ENCODE measurements at places on chromosomes 12 and 14. TPM values are rescaled to one million over a fixed set of nuclear protein-coding genes. Genes with fewer than 3 reads are reported as not detected.
A peak's percentile ranks its signal among the peaks of the same experiment; 100 is the strongest.

GRCh38 chr14:86915406-86915805 lies 1077.6 kb downstream of the GALC start:
- H3K4me1 ChIP-seq: no peaks in the 10 kb centered on the region
- H3K27ac ChIP-seq: no peak overlapping the region
- H3K27me3 ChIP-seq: no peaks in the 10 kb centered on the region
- no peak overlapping the region for H3K4me3 ChIP-seq

The KRT75 gene
- total RNA-seq: not detected

The VRTN gene
- total RNA-seq: not detected

DNA sequence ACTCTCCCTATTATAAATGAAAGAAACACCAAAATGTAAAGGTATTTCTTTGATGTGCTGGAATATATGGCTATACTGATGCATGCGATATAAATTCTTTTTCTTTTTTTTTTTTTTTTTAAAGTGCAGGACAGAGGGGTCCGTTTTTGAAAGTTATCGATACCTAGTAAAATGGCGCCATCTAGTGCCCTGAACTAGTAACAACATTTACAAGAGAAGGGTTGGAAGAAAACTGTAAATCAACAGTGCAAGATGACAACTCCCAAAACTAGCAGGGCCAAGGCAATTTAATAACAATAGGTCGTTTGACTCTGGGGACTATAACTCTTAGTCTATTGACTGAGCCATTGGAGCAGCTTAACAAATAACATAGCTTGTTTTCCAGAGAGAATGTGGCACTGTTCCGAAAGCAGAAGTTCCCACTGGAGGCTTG lies 137.7 kb downstream of the SPTSSA start:
- no peak overlapping the region for H3K27ac ChIP-seq
- peaks cover 23% of the 10 kb centered on the region for H3K4me1 ChIP-seq
- no peak overlapping the region for H3K4me3 ChIP-seq
- no peaks in the 10 kb centered on the region for H3K36me3 ChIP-seq

DNA sequence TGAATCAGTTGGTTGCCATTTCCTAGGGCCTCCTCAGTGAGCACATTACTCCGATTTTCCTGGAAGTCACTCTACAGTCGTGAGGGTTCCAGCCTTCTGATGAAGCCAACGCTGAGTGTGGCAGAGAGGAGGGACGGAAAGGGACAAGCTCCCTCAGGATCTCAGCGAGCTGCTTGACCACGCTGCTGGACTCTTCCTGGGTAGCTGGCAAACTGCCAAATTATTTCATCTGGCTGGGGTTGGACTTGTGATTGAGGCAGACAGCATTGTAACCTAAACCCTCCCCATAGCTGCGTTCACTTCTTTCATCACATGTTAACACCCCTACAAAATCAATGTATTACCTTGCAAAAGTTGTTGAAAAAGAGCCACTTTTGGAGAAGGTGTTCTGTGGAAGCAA lies 69.6 kb upstream of the CHST11 start:
- H3K27me3 ChIP-seq: no peaks in the 10 kb centered on the region
- H3K36me3 ChIP-seq: no peaks in the 10 kb centered on the region
- peak; percentile 34 for DNase-seq
- no peak overlapping the region for H3K27ac ChIP-seq
- H3K4me1 ChIP-seq: peaks cover 7% of the 10 kb centered on the region

- no peaks in the 10 kb centered on the region for H3K4me1 ChIP-seq
- H3K27me3 ChIP-seq: no peaks in the 10 kb centered on the region
- no peaks in the 10 kb centered on the region for H3K36me3 ChIP-seq
- no peak overlapping the region for H3K27ac ChIP-seq
Observed at GRCh38 chr14:61627612-61628011, 67.7 kb upstream of the HIF1A start.

GRCh38 chr12:95022477-95022876 lies 19.0 kb upstream of the NDUFA12 start:
- H3K4me3 ChIP-seq: no peak overlapping the region
- peaks cover 60% of the 10 kb centered on the region for H3K36me3 ChIP-seq
- H3K27me3 ChIP-seq: no peaks in the 10 kb centered on the region
- DNase-seq: no peak

The KRT82 gene
- total RNA-seq: not detected

DNA sequence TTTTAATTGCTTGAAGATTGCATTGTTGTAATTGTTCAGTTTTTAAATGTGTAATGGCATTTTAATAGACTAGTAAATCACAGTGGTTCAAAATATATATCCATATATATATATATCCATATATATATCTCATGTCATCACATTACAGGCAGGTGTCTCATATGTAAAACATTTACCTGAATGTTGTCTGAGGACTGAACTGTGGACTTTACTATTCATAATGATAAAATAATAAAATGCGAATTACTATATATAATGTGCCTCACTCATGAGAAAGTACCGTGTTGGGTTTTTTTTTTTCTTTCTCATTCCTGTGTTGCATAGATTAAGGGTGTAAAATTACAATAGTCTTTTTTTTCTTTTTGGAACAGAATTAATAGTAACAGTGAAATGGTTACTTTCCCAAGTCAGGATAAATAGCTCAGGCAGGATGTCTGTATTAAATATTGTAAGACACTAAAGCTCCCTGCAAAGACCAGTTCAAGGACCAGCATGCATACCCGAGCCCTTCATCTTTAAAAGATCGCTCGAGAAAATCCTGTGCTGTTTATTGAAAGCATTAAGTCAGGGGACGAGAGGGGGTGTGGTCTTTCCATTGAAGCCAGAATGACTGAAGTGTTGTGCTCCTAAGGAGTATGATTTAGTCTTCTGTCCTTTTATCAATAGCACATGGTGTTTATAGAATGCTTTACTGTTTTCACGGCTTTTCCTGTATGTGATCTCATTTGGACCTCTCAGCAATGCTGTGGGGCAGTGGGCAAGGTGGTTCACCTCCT lies 173.5 kb downstream of the CRADD start:
- peaks cover 6% of the 10 kb centered on the region for H3K36me3 ChIP-seq
- DNase-seq: no peak
- no peak overlapping the region for H3K27ac ChIP-seq

- no peaks in the 10 kb centered on the region for H3K27me3 ChIP-seq
- no peak for DNase-seq
- H3K4me3 ChIP-seq: no peak overlapping the region
- H3K4me1 ChIP-seq: no peaks in the 10 kb centered on the region
- H3K36me3 ChIP-seq: no peaks in the 10 kb centered on the region
Observed at GRCh38 chr12:102812344-102812743, 104.7 kb downstream of the PAH start.

- H3K36me3 ChIP-seq: peaks cover 28% of the 10 kb centered on the region
- peak overlapping the region; percentile 47 for H3K4me3 ChIP-seq
- peak; percentile 90 for DNase-seq
- H3K4me1 ChIP-seq: peaks cover 61% of the 10 kb centered on the region
- H3K27me3 ChIP-seq: no peaks in the 10 kb centered on the region
Observed at GRCh38 chr12:6961695-6962284, 8.7 kb downstream of the PHB2 start.

GRCh38 chr12:124490584-124491305 lies 76.7 kb downstream of the NCOR2 start:
- H3K36me3 ChIP-seq: peaks cover 54% of the 10 kb centered on the region
- no peak overlapping the region for H3K4me3 ChIP-seq
- H3K4me1 ChIP-seq: peaks cover 32% of the 10 kb centered on the region

The CACNA1C gene
- 7.7 TPM for total RNA-seq

DNA sequence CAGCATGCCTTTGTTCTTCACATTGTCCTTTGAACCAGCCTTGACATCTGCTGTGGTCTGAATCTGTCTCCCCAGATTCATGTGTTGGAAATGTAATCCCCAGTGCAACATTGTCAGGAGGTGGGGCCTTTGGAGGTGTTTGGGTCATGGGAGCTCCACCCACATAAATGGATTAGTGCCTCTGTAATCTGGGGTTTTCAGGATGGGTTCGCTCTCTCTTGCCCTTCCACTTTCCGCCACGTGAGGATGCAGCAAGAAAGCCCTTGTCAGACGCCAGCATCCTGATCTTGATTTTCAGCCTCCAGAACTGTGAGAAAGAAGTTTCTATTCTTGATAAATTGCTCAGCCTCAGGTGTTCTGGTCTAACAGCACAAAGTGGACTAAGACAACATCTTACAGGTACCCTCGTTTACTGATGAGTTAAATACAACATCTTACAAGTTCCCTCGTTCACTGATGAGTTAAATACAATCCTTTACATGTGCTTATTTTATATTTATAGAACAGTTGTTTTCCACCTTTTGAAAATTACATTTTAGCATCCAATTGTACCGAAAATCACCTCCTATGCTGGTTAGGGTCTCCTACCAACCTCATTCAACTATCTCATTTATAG lies 54.4 kb upstream of the RIMBP2 start:
- peaks cover 5% of the 10 kb centered on the region for H3K27me3 ChIP-seq
- H3K4me1 ChIP-seq: no peaks in the 10 kb centered on the region
- no peak for DNase-seq
- no peak overlapping the region for H3K27ac ChIP-seq
- H3K4me3 ChIP-seq: no peak overlapping the region
- no peaks in the 10 kb centered on the region for H3K36me3 ChIP-seq

DNA sequence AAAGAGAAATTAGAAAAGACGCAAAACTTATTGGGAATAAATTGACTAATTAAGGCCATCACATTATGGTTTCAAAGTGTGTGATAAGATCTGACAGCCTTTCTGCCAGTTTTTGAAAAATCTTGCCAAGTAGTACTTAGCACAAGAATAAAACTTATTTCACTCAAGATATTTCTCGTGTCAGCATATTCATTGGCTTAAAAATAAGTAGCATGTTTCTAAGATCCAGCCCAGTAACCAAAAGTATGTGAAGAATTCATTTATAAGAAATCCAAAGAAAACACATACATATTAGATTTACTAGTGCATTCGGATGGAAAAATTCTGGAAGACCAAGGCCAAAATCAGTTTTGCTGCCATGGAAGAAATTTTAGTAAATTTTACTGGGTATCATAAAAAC lies 1135.0 kb downstream of the GALC start:
- H3K4me3 ChIP-seq: no peak overlapping the region
- H3K27ac ChIP-seq: no peak overlapping the region
- H3K4me1 ChIP-seq: no peaks in the 10 kb centered on the region
- H3K27me3 ChIP-seq: no peaks in the 10 kb centered on the region
- DNase-seq: no peak

- no peak overlapping the region for H3K4me3 ChIP-seq
- H3K27ac ChIP-seq: no peak overlapping the region
- H3K27me3 ChIP-seq: no peaks in the 10 kb centered on the region
- DNase-seq: no peak
- H3K4me1 ChIP-seq: no peaks in the 10 kb centered on the region
Observed at GRCh38 chr12:101455685-101456084, 19.5 kb upstream of the SPIC start.

GRCh38 chr14:37778135-37778943 lies 182.9 kb downstream of the TTC6 start:
- H3K4me1 ChIP-seq: no peaks in the 10 kb centered on the region
- no peak for DNase-seq
- H3K27ac ChIP-seq: no peak overlapping the region
- H3K27me3 ChIP-seq: no peaks in the 10 kb centered on the region
- no peaks in the 10 kb centered on the region for H3K36me3 ChIP-seq

GRCh38 chr12:88307961-88308360 lies 165.9 kb downstream of the TMTC3 start:
- no peak overlapping the region for H3K4me3 ChIP-seq
- peaks cover 30% of the 10 kb centered on the region for H3K4me1 ChIP-seq
- no peak overlapping the region for H3K27ac ChIP-seq

DNA sequence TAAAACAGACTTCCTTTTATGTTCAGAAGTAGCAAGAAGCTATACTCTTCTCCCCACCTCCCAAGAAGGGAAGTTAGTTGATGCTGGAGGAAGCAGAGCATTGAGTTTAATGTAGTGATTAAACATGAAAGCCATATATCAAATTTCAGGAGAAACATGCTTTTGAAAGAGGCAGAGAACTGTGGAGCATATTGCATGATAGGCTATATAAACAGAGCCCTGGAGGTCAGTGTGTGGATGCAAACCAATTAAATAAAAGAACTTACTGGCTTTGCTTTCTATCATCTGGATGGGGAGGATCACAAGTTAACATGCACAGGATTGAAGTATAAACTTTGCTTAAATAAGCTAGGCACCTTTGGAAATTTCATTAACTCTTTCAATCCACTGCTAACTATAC lies 94.1 kb downstream of the MSRB3 start:
- H3K27me3 ChIP-seq: no peaks in the 10 kb centered on the region
- no peak overlapping the region for H3K4me3 ChIP-seq
- no peaks in the 10 kb centered on the region for H3K4me1 ChIP-seq
- no peak overlapping the region for H3K27ac ChIP-seq
- DNase-seq: peak; percentile 4

The AMDHD1 gene
- total RNA-seq: not detected

- H3K27ac ChIP-seq: no peak overlapping the region
- DNase-seq: no peak
- peak overlapping the region; percentile 73 for H3K4me3 ChIP-seq
- no peaks in the 10 kb centered on the region for H3K36me3 ChIP-seq
- no peaks in the 10 kb centered on the region for H3K27me3 ChIP-seq
Observed at GRCh38 chr12:12788131-12788530, 2.7 kb downstream of the APOLD1 start.

DNA sequence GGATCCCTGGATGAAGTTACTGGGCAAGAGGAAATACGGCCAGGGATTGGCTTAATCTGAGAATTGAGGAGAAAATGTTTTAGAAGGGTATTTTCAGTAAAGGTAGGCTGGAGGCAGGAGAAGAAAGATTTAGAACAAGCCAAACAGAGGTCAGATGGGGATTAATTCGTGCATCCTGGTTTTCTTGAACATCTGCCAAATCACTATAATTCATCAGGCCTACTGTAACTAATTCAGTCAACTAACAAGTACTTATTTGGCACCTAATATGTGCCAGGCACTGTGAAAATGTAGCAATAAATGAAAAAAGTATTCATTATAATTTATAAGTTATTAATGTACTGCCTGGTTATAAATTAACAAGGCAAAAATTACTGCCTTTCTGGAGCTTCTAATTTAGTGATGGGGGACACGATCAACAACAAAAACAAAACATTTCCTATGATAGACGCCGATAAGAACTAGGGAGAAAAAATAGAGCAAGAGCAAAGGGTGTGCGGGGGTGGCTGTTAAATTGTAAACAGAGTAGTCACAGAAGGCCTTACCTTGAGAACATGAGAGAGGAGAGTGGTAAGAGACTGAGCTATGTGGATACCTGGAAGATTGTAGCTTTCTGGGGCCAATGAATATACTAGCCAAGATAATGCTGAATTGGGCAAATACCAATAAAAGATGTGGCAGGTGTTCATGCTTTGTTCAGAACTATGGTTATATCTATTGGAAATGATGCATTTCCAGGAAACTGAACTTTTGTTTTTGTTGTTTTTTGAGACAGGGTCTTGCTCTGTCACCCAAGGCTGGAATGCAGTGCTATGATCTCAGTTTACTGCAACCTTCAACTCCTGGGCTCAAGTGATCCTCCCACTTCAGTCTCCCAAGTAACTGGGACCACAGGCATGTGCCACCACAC lies 34.0 kb downstream of the DUSP16 start:
- peaks cover 74% of the 10 kb centered on the region for H3K4me1 ChIP-seq
- no peak overlapping the region for H3K4me3 ChIP-seq
- H3K27me3 ChIP-seq: no peaks in the 10 kb centered on the region

GRCh38 chr12:52201451-52201839 lies 9.6 kb upstream of the KRT80 start:
- H3K27me3 ChIP-seq: no peaks in the 10 kb centered on the region
- peaks cover 13% of the 10 kb centered on the region for H3K4me1 ChIP-seq
